ENCODE measurements at places on chromosomes 5 and 9.

GRCh38 chr5:150404941-150405816 is 7.5 kb downstream of the CD74 start:
- no peak for DNase-seq

DNA sequence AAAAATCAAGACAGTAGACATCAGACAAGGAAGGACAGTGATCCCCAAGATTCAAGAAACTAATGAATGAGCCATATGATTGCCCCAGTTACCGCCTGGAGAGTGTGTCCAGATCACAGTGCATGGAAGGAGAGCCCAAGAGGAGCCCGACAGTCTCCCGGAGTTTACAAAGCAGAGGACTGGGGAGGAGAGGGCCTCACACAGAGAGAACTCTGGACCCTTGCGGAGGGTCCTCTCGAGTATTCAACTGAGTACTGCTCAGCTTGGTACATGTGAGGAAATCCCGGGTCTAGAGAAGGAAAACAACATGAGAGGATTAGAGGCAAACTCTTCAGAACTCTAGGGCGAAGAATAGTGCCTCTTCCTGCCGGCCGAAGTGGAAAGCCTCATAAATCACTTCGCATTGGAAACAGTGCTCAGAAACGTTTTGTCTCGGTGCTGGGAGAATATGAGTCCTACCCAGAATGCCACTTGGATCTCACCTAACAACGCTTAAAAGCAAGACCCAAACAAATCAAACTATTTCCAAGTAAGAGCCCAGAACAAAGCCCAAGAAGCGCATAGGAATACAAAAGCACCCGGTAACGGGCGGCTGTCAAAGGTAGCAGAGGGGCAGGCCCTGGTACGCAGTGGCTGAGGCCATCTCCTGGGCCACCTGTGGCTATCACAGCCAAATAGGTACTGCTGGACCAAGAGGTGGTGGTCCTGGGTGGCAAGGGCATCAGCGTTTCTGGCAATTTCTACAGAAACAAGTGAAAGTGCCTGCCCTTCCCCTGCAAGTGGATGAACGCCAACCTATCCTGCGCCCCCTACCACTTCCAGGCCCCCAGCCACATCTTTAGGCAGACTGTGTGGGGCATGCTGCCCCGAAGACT is 36.0 kb downstream of the FAM78A start:
- DNase-seq, result no peak

DNA sequence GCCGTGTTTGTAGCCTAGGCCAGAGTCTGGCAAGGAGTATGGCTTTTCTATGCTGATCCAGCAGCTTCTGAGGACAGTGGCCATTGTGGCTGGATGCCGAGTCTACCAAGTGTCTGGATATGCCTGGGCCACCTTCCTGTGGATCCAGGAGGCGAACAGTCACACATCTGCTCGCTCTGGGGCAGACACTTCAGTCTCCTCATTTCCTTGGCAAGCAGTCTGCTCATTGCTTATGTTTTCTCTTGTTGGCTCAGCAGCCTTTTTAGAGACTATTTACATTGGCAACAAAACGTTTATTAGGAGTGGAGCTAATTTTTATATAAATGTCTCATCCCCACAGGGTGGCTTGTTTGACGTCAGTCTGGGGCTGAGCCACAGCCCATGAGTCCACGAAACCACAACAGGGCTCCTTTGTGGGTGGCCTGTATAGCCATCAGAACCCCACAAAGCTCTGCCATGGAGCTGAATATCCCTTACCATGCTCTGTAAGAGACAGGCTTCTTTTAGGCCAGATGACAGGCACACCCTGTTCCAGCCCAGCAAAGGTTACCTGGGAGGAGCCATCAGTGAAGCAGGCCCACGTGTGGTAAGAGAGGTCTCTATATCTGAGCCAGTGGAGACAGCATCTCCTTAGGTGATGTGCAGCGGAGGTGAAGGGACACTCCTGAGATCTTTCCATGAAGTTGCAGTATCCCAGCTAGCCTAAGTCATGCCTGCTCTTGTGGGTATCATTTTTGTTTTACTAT is 221.7 kb downstream of the DIRAS2 start:
- DNase-seq, result no peak

- no peak for DNase-seq
Measured at GRCh38 chr5:99355881-99356280, 427.1 kb upstream of the CHD1 start.

GRCh38 chr5:74185599-74185998 is 454.9 kb downstream of the ENC1 start:
- no peak for DNase-seq

DNA sequence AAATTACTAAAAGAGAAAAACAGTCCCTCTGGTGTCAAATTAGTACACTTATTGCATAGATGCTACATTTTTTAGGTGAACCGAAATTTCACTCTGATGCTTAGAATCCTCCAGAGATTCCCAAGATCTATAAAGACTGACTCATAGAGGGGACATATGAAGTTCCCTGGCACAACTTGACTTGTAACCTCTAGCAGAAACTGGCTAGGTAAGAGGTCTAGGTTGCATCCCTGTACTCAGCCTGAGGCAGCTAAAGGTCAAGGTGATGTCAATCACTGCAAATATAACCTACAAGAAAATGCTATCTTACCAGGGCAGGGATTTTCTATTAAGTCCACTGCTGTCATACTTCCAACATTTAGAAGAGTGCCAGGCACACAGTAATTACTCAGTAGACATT is 24.2 kb downstream of the HOMER1 start:
- DNase-seq, result no peak

DNA sequence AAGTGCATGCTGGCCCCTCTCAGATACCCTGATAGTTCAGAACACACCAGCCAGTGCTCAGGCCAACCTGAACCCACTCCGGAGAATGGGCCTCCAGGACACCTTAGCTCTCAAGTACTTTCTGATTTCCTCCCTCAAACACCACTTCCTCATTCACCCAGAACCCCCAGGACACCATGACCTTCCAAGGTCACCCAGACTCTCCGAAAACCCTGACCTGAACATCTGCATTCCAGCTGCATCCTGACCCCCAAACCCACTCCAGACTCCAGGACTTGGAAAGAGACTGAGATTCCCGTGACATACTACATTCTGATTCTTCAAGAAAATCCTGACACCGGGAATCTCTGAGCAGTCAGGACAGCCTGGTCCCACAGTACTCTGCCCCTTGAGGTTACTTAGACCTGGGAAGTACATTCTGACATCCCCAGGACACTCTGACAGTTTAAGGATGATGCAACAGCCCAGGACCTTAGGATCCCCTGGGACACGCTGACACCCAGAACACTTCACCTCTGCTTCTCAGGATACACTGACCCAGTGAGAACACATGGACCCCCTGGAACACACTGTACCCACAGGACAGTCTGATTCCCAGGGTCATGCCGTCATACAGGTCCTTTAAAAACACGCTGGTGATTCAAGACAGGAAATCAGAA is 747 bp upstream of the PROP1 start:
- no peak for DNase-seq

GRCh38 chr5:58800861-58801540 is 218.1 kb downstream of the RAB3C start:
- DNase-seq, result no peak

DNA sequence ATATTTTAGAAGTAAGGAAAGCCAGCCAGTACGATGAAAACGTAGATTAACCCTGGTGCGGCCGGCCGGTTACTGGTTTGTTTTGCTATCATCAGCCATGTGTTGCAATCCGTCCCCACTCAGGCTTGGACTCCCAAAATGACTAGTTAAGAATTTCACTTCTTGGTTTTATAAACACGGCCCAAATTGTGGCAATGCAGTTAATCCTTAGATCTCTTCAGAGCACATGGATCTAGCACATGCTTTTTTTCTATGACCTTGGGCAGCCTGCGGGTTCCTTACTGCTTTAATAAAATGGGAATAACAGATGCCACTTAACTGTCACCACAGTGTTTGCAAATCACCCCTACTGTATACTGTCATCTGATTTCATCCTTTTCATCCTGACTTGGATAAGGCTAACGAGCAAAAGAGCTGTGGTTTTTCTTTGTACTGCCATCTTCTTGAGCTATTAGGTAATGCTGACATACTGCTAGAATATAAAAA is 1.5 kb downstream of the NDFIP1 start:
- DNase-seq, result no peak

- DNase-seq, result no peak
Measured at GRCh38 chr5:61744690-61745619, 412.9 kb downstream of the ZSWIM6 start.

DNA sequence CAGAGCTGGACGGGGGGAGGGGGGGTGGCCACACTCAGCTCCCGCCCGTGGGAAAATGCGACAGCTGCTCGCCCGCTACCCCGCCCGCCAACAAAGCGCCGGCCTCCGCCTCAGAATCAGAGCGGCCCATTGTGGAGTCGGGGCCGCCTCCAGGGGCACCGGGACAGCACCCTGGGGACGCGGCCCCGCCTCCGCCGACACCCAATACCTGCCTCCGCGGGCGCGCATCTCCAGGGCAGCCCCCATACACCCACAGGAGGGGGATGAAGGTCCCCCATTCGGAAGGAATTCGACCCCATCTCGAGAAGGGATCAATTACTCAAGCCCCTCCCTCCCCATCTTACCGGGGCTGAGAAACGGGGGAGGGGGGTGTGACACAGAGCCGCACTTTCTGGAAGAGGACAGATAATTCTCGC is 1.3 kb downstream of the NOTCH1 start:
- peak; percentile 69 for DNase-seq

DNA sequence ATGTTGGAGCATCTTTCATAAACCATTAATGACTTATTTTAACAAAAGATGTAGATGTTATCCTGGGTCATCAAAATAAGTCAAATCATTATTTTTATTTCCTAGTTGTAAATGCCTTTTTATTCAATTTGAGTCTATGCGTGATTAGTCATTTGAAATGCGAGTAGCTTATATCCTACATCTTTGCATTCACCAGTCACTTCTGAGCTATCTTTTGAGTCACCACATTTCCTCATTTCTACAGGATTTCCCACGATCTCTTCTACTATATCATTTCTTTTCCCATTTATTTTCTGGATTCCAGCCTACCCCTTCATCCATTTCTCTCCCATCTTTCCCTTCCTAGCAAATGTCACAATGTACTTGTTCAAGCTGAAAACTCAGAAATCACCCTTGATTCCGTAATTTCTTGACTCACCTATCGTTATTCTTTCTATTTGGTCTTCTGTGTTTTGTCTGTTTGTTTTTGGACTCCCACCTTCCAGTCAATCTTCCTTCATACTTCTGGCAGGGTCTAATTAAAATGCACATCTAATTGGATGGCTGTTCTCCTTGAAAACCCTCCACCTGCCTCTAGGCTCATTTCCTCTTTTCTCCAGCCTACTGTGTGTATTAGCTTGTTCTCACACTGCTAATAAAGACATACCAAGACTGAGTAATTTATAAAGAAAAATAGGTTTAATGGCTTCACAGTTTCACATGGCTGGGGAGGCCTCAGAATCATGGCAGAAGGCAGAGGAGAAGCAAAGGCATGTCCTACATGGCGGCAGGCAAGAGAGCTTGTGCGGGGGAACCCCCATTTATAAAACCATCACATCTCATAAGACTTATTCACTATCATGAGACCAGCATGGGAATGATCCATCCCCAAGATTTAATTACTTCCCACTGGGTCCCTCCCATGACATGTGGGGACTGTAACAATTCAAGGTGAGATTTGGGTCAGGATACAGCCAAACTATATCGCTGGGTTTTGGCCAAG is 112.4 kb downstream of the MEF2C start:
- no peak for DNase-seq

DNA sequence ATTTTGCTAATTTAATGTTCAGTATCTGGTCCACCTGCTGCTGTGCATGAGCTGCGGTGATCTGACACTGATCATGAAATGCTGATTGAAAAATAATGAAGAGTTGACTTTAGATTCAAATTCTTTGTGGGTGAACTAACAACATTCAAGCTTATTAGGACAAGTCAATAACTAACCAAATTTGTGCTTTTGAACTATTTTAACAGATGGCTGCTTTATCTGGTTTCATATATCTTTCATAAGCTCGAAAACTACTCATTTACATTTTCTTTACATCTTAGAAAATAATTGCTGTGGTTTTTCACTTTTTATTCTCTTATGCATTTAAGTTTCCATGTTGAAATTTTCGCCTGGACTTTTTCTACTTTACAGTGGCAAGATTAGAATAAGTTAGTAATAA is 274.8 kb upstream of the CCNG1 start:
- DNase-seq, result no peak

GRCh38 chr5:54480296-54480695 is 24.8 kb downstream of the HSPB3 start:
- no peak for DNase-seq

DNA sequence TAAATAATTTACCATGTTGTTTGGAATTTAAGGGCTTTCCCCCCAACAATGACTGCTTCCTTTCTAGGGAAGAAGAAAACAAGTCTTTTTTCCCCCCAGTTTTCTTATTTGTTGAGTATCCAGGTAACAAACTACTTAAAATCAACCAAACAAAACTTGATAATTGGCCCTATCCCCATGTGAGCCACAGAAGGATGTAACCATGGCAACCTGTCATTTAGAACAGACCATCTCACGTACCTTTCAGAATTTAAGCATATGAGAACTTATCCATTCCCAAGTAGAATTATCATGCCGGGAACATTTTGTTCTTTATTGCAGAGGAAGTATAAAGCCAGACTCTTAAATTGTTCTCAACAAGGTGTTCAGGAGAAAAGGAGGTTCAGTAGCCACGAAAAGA is 392.3 kb downstream of the CETN3 start:
- DNase-seq, result no peak

DNA sequence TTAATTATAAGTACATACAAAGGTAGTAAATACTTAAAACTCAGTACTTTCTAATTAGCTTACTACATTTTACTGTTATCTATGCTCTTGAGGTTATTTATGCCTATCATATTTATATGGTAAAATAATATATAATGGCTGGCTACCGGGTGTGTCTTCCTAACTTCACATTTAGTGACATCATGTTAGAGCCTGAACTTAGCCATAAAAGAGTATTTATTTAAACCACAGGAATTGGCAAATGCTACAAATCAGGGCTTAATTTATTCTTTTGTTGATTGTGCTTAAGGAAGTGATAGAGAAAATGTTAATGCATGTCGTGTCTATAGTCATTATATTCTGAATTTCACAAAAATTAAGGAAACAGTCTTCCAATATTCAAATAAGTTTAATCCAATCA is 73.1 kb downstream of the NDUFAF2 start:
- DNase-seq, result no peak

DNA sequence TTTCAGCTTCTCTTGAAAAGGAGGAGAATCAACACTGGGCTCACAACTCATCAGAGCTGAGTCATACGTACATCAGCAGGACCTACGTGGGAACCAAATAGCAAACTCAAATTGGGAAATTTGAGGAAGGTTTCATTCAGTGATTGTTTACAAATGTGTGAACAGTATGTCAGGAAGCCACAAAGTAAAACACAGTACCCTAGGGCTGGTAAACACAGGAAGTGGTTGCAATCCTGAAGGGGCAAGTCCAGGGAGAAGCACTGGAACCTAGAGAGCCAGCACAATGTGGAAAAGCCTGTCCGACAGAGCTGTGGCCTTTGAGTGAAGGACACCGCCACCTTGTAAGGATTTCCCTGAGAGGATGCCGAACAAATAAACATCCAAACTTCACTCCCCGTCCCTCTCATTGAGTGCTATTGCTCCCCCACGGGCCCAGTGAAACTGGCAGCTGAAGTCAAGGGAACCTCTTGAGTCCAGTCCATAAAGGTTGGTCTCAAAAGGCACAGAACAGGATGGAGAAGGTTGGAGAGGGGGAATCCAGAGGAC is 26.7 kb upstream of the RICTOR start:
- DNase-seq, result no peak

- no peak for DNase-seq
Measured at GRCh38 chr5:93567424-93567823, 13.6 kb downstream of the NR2F1-AS1 start.

- no peak for DNase-seq
Measured at GRCh38 chr9:97848215-97848479, 4.9 kb upstream of the FOXE1 start.

GRCh38 chr9:109771087-109771486 is 8.9 kb upstream of the PALM2AKAP2 start:
- DNase-seq, result no peak

Measured in activated naive CD4-positive, alpha-beta T cell treated with Interleukin-2 at 50 U/mL for 16 hours (primary cell).